ENCODE measurements at places on chromosomes 6 and 20.

- DNase-seq = no peak
Measured at GRCh38 chr6:49826743-49827406, 39.5 kb downstream of the CRISP1 start.

- DNase-seq = no peak
Measured at GRCh38 chr6:52130440-52130839, 43.0 kb upstream of the PKHD1 start.

DNA sequence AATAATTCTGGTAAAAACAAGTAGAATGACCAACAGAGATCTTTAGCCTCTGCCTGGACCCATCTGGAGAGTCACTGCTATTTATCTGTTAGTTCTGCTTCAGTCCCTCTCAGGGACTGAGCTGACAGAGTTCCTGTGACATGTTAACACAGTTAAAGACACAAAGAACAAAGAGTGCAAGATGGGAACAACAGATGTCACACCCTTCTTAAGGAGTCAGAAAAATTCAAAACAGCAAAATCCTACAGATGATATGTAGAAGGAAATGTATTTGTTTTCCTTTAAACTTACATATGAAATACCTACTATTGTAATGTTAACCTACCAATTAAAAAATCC lies 102.2 kb downstream of the FYN start:
- no peak for DNase-seq

- DNase-seq = peak; percentile 4
Measured at GRCh38 chr6:90219209-90219985, 77.2 kb downstream of the BACH2 start.

DNA sequence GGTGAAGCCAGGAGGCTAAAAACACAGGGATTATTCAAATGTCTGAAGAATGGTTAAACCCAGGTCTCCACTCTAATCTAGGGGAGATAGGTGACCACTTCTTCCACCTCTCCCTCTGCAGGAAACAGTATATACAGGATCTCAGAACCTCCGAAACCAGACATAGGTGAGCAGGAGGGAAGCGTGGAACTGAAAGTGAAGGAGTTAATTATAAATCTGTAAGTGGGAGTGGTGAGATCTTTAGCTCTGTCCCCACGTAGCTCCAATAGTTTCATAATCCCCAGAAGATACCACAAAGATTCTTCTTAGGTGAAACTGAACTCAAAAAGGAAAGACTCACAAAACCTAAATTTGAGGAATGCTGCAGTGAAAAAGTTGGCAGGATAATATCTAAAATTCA lies 76.8 kb downstream of the THEMIS start:
- no peak for DNase-seq

DNA sequence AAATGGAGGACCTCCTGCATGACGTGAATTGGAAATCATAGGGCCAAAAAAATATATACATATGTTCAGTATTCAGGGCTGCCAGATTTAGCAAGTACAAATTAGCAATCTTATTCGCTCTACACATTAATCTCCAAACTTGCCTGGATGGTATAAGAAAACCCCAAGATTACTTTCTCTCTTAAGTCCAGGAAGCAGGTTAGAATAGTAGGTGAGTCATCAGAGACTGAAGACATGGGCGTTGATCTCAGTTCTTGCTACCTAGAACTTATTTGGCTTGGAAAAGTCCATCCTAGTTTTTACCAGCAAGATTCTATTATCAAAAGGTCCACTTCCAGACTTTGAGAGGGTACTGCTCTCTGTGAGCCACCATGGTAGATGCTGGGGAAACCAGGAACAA lies 47.4 kb downstream of the GPR63 start:
- no peak for DNase-seq

DNA sequence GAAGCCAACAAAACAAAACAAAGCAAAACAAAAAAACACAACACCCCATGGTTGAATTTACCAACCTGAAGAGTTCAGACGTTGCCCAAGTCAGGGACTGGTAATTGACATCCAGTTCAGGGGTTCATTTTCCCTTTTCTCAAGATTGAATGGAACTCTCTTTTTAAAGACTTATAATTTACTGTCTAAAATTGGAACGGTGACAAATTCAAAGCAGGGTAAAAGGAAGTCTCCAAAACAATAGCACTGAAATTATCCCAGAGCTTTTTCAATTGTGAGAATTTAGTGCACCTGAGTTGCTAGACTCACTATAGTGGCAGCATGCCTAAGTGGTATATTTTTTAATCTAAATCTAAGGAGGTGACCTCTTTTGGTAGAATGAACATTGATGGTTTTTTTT lies 90.9 kb upstream of the PREP start:
- no peak for DNase-seq

DNA sequence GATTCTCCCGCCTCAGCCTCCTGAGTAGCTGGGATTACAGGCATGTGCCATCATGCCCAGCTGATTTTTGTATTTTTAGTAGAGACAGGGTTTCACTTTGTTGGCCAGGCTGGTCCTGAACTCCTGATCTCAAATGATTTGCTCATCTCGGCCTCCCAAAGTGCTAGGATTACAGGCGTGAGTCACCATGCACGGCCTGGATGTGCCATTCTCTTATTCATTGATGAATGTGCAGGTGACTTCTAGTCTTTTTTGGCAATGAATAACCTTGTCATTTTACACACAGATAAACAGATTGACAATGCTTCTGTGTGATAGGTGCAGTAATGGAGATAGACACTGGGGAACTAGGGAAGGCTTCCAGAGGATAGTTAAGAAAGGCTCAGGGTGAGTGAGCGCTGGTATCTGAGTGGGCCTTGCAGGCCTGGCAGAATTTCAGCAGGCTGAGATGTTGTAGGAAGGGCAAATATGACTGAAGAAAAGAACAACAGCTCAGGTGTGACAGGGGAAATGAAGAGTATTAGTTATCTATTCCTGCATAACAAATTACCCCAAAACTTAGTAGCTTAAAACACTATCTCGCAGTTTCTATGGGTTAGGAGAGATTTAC lies 23.3 kb downstream of the PPARD start:
- DNase-seq = no peak

GRCh38 chr20:50887576-50887975 lies 43.7 kb downstream of the ADNP start:
- no peak for DNase-seq

DNA sequence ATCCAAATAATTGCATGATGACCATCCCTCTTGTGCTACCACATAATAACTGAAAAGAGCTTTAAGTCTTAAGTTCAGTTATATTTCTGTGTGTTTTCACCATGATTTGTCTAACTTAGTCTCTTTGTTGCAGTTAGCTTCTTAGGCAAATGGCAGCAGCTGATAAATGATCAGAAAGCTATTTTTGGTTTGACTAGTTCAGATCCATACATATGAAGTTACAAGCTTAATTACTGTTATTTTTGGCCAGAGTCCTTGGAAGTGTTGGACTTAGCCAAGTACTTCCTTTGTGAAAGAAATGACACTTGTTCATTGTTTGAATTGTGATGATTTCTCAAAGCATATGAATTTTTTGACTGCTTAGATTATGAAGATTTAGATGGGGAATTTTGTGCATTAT lies 54.2 kb downstream of the HIVEP1 start:
- DNase-seq = no peak

GRCh38 chr6:28218312-28219248 lies 6.5 kb upstream of the ZSCAN9 start:
- DNase-seq = peak; percentile 62

GRCh38 chr20:15144916-15145315 lies 807.5 kb upstream of the FLRT3 start:
- no peak for DNase-seq

GRCh38 chr20:24983896-24984295 lies 8.7 kb downstream of the APMAP start:
- no peak for DNase-seq

GRCh38 chr20:36548006-36548315 lies 6.6 kb downstream of the MYL9 start:
- no peak for DNase-seq

GRCh38 chr20:56412949-56413348 lies 889 bp downstream of the CASS4 start:
- no peak for DNase-seq

DNA sequence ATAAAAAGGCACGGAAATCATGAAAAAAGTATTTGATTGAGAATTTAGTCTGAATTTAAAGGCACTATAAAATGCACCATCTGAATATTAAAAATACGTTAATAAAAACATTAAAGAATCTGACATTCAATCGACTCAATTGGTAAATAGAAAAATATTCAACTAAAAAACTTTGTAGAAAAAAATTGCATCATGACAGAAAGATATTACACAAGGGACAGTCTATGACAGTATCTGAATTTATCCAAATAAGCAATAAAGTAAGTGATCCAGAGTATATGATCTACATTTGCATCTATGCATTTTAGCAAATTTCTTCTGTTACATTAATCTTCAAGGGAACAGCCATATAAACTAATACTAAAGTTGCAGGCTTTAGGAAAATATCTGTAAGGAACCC lies 9.4 kb downstream of the FRK start:
- DNase-seq = no peak

All from SW480 (cell line).